NCI-H748 treated with DMSO at 0.1 percent for 48 hours (cell line): ENCODE measurements at places on chromosomes 6 and 20.
A peak's percentile ranks its signal among the peaks of the same experiment; 100 is the strongest.

- DNase-seq = no peak
These were observed 39.8 kb upstream of the NAA20 start for GRCh38 chr20:19977373-19977770.

- DNase-seq = no peak
These were observed 34.7 kb upstream of the SYNJ2 start for GRCh38 chr6:157946865-157947532.

DNA sequence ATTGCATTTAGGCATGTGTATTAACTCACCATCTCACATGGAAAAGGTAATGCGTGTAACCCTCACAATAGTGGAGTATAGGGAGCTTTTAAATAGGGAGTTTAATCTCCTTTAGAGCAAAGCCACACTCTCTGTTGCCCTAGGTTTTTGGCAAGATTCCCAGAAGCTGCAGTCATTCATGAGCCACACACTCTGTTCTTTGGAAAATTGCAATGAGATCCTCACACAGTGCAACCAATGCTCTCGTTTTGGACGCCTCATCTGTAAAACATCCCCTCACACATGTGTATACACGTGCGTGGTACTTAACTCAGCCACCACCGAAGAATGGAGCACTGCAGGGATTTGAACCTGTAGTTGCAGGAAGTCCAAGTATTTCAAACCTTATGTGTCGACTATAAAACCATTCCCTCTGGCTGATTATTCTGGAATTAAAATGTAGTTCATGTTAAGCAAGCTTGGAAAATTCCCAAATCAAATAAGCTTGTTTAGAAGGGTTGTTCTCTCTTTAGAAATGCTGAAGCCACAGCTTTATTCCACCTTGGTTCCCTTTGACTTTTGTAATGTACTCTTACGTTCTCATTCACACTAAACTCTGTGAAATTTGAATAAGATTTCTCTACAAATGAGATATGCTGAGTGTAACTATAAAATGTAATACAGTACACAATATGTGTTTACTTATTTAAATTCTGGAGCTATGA is 489.8 kb upstream of the MANEA start:
- DNase-seq = peak; percentile 98

GRCh38 chr6:56690519-56691285 is 48.0 kb upstream of the DST start:
- DNase-seq = no peak

GRCh38 chr6:44734886-44735629 is 347.6 kb downstream of the CDC5L start:
- DNase-seq = no peak

GRCh38 chr6:21461844-21462518 is 131.6 kb upstream of the SOX4 start:
- no peak for DNase-seq

DNA sequence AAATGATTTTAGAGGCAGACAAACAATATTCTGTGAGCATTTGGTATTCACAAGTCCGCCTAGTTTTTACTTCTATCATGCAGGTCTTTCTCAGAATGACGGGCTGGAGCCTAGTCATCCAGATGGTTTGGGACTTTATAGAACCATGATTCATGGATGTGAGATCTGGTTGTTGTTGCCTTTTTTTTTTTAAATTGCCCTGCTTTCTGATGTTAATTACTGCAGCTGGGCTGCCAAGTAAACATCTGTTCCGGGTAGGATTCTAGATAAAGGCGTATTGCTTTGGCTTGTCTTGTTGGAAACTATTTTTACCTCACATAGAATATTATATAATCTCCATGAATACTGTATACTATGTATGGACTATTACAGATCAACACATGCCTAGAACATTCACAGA is 58.1 kb downstream of the RNF217 start:
- DNase-seq = no peak

DNA sequence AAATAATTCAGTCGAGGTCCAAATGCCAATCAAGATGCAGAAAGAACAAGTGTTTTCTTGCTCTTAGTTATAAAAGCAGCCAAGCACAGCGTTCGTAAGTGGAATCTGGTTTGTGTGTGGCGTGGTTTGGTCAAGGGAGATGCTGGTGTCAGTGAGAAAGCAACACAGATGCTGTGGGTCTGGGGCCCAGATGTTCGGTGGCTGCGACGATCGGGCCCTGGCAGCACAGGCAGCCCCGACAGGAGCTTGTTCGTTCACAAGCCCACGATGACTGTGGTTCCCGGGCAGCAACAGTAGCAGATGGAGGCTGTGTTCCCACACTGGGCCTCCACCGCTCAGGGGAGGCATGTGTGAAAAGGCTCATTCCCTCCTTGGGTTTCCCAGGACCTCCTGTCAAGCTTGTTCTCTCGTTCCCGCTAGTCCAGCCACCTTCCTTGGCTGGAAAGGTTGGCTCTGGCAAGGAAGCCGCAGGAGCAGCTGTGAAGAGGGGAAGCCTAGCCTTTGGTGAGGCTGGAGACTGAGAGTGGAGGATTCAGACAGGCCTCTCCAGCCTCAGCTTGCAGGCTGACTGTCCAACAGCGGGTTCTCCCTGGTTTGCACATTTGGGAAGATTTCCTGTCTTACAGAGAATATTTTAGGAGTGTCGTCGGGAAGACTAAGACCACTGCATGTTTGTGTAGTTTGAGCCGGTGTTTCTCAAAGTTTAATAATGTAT is 304.7 kb downstream of the QKI start:
- no peak for DNase-seq

DNA sequence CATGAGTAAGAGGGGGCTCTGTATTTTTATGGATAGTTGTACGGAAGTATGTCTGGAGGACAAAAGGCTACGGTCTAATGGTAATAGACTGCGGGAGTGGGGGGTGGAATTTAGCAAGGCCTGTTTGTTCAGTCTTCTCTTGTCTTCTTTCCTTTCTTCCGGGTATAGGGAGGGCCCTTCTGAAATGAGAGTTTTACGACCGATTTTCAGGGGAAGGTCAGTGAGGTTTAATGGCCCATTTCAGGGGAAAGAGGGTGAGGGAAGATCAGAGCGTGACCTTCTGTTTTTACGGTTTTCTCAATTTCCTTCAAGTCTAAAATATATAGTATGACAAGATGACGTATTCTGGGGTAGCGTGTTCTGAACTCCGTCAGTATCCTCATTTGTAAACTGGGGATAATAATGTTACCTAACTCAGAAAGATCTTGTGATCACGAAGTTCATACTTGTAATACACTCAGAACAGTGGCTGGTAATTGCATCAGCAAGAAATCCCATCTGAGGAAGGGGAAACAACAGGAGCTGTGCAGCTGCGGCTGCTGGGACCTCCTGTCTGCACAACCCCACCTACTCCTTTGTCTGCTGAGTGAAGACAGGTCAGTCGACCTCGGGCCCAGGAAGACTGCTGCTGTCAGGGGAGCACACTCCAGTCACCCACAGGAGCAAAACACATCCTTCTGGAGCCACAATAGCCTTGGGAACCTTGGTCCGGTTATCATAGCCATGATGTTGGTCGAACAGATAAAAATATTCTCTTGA is 90.4 kb downstream of the MAP3K7 start:
- no peak for DNase-seq

GRCh38 chr20:34397096-34397495 is 34.0 kb downstream of the ITCH start:
- DNase-seq = no peak

GRCh38 chr6:13538084-13538483 is 36.3 kb upstream of the SIRT5 start:
- DNase-seq = no peak

- peak; percentile 32 for DNase-seq
These were observed 68.5 kb downstream of the PLEKHG1 start for GRCh38 chr6:150667977-150668716.

DNA sequence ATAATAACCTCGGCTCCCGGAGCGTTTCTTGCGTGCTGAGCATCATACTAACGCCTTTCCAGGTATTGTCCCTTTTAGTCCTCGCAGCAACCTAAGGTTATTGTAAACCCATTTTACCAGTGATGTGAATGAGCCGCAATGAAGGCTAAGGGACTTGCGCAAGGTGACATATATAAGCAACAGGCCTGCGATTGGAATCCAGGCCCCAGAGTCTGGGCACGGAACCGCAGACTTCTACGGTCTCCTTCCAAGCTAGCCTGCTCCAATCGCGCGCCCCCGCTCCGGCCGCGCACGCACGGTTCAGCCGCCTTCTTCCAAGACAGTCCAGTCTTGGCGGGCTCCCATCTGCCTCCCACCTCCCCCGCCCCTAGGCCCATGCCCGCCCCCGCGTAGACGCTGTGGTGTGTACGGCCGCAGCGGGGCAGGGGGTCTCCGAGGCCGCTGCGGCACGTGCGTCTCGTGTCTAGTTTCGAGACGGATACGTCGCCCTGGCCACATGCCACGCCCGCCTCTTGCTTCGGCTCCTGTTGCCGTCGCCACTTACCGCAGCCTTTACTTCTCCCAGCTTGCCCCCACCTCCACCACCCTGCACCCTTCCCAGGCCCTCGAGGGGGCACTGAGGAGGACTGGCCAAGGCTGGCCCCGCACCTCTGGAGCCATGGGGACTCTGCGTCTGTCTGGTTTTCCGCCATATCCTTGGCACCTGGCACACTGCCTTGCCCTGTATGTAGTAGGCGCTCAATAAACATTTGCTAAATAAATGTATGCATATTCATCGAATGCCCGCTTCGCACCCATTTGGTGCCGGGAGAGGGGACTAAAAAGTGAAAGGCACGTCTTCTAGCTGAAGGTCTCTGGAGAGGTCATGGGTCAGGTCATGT is 855 bp upstream of the GFOD1 start:
- peak; percentile 33 for DNase-seq

- peak; percentile 21 for DNase-seq
These were observed 92.1 kb downstream of the CDH26 start for GRCh38 chr20:60050193-60050947.

DNA sequence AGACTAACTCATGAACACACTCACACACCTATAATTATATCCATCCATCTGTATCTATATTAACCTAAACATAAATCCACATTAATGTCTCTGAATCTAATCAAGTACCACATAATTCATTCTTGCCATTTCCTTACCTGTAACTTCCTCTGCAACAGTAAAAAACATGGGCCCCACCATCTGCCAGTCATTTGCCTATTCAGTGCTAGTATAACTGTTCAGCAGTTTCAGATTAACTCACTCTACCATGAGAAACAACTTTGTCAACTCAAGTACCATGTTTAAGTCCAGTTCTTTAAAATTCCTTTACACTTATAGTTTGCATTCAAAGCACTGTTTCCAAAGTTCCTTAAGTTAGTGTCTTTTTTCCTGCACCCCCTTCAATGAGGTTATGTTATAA is 68.8 kb downstream of the LAMP5 start:
- DNase-seq = no peak

GRCh38 chr6:168666699-168667427 is 225.9 kb downstream of the SMOC2 start:
- no peak for DNase-seq

DNA sequence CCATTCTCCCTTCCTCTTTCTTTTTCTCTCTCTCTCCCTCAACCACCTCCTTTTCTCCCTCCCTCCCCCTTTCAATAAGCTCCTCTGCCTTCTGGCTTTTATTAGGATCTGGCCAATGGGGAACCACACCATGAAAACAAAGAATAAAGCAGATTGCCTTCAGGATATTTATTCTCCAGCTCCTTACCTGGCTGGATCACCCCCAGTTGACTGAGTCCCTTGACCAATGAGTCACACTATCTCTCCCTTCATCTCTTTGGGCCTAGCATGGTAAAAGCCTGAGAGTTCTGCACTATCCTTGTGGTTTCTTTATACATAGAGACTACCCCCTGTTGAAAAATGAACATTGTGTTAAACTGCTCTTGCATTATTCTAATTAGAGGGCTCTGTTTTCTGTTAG is 476.8 kb downstream of the EPHA7 start:
- no peak for DNase-seq

GRCh38 chr6:148343047-148343782 is 577 bp downstream of the SASH1 start:
- no peak for DNase-seq

DNA sequence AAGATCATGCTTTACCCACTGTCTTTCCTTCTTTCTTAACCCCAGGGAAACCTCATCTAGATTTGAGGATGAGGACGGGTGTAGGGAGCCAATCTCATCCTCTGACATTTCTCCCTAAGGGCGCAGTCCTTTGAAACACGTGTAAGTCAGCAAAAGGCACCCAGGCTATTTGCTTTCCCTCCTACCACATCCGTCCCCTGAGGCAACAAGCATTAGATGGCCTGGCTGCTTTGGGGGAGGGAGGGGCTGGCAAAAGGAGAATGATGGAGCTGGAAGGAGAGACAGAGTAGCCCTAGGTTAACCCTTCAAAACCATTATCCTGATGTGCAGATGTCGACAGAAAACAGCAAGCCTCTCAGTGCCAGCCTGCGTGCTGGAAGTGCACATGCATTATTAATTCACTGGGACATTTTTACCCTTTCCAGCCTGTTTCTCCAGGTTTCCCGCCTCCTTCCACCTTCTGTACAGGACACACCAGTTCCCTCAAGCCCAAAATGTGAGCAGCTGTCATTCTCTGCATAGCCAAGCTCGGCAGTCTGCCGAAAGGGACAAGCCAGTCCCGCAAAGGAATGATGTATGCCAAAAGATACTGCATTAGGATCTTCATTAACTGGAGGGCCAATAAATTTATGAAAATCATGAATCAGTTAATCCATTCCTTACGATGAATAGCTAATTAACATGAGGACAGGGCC is 547.2 kb downstream of the CD83 start:
- no peak for DNase-seq

DNA sequence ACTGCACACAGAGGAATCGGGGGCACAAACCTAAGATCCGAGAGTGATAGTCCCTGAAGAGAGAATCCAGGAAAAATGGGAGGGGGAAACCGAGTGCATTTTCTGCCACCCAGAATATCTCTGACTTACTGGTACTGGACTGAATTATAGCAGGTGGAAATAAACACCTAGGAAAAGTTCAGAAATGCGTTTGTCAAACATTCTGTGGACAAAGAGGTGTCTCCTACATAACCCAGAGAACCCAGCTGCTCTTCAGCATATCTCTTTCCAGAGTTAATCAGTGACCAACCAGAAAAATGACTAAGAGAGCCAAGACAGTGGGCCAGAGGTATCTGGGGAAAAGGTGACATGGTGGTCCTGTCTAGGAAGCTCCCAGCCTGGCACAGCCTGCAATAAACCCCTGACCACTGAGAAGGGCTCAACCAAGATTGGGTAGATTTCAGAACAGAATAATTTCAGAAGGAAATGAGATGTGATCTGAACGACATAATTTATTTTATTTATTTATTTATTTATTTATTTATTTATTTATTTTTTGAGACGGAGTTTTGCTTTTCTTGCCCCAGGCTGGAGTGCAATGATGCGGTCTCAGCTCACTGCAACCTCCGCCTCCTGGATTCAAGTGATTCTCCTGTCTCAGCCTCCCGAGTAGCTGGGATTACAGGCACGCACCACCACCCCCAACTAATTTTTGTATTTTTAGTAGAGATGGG is 6.0 kb upstream of the VNN1 start:
- no peak for DNase-seq

- DNase-seq = no peak
These were observed 167.9 kb upstream of the KCNG1 start for GRCh38 chr20:51190783-51191180.
